ENCODE measurements at places on chromosomes 2 and 18.

DNA sequence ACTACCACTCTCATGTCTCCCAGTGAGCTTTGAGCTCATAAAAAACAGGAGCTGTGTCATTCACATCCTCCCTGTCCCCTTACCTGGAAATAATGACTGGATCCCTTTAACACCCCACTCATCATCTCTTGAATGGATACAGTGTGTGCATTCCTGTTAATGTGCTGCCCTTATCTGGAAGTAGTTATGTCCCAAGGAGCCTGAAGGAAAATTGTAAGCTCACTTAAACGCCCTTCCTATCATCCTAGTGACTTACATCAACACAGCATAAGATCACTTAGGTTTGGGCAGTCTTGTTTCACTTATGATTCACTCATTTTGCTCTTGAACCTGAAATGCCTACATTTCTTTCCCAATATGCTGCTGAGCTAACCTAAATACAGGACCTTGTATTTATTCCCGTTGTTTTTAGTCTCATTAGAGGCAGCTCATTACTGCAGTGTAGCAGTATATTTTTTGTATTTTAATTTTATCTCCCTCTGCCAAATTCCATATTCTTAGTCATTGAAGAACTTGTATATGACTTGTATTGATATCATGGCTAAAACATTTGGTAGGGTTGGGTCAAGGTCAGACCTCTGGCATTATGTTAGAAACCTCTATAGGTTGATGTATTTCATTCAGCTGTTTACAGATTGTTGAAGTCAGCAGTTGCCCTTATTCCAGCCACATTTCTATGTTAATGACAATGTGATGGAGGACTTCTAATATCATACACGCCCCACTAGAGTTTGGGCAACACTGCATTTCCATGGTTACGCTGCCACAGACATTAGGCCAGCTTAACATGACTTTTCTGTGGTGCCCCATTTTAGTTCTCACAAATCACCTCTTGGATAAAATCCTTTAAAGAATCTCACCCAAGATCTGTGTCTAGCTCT, 72.9 kb downstream of the PKP4 start:
- peak; percentile 42 for DNase-seq

- DNase-seq, result no peak
Observed at GRCh38 chr18:53566626-53567025, 657.8 kb downstream of the MBD2 start.

DNA sequence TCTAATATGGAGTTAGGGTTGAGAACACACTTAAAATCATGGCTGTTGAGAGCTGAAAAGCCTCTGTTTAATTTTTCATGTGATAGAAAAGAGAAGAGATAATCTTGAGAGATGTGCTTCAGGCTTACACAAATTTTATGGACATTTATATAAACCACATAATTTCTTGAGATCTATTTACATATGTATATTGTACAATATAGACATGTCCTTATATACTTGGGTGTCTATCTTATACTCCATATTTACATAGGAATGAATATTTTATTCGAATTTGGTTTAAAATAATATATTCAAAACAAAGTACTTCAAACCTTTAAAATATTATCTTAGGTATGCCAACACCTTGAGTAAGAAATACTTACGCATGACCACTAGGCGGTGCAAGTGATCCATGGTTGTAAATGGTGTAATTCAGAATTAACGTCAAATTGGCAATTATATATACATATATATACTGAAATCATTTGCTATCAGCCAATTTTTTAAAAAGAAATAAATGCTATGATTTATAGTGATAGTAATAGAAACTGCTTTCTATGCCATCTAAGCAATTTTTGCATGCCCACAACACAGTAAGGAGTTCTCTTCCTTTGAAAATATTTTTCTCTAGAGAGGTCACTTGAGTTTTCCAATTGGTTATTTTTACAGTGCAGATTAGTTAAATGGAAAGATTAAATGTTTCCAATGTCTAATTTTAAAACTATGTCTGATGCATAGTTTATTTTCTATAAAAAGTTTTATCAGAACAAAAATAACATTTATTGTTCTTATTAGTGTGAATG, 37.6 kb upstream of the SPAG16 start:
- no peak for DNase-seq

- DNase-seq, result no peak
Observed at GRCh38 chr2:233901367-233901766, 15.8 kb upstream of the TRPM8 start.

GRCh38 chr2:122999258-122999657, 1025.8 kb upstream of the CNTNAP5 start:
- no peak for DNase-seq

GRCh38 chr2:127675331-127676261, at the start of gene LIMS2:
TSS of gene LIMS2 (minus strand) at chr2:127675530. CDS start at chr2:127675024, 506 bp downstream.
- no peak for DNase-seq

GRCh38 chr2:47534179-47534919, 131.4 kb downstream of the MSH2 start:
- peak; percentile 22 for DNase-seq

DNA sequence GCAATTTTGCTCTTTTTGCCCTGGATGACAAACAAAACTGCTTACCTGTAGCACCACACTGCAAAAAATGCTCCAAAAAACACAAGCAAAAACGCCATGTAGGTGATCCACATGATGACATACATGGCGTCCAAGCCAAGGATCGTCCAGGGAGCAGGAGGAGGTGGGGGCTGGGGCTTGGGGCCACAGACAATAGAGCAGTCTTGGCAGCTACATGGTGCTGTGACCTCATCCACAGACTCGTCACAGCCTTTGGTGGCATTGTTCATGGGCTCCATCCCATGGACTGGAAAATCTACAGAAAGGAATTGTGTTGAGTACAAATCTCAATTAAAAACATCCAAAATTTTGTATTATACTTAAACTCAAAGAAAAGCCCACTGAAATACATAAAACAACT, 26.1 kb downstream of the NPC1 start:
- no peak for DNase-seq

DNA sequence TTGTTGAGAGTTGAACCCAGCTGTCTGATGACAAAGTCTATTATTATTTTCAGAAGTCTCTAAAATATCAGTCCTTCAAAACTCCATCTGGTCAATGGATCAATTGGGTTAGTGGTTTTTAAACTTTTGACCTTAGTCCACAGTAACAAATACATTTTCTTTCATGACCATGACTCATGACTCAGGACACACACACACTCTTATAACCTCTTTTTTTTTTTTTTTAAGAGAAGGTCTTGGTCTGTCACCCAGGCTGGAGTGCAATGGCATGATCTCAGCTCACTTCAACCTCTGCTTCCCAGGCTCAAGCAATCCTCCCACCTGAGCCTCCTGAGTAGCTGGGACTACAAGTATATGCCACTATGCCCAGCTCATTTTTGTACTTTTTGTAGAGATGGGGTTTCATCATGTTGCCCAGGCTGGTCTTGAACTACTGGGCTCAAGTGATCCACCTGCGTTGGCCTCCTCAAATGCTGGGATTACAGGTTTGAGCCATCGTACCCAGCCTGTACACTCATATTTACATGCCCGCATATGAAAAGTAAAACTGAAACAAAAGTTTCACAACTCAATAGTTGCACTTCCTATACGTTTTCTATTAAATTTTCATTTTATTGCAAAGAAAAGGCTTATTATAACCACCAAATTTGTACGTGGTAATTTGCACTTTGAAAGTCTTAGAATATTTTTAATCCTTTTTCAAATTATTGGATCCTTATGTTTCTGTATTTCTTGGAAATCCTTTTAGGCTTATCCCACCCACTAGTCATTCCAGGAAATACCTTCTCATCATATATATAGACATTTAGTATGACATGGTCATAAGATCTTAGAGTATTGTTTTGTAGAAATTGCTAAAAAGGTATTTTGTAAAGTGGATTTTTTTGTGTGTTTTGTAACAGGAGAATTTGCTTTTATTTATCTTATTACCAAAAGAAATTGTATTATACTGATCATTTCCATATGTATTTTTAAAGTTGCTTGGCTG, 199.0 kb downstream of the LPIN1 start:
- DNase-seq, result no peak

GRCh38 chr2:237618449-237618848, 8.9 kb upstream of the LRRFIP1 start:
- DNase-seq, result peak; percentile 25

- no peak for DNase-seq
Observed at GRCh38 chr18:44744161-44745121, 63.8 kb downstream of the SETBP1 start.

DNA sequence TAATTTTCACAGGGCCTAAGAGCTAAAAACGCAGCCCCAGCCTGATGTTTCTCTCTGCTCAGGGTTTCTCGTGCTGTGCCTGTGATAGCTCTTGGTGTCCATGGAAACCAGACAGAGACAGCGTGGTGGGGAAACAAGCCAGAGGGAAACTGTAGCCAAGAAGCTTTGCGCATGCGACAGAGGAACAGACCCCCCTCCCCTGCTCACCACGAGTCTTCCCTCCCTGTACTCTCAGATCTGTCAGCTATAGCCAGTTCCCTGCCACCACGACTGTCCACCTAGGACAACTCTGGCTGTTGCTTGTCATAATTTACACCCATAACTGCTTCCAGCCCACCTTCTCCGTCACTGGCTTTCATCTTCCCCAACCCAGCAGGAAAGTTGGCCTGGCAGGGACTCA, 13.2 kb upstream of the DNAJC27 start:
- no peak for DNase-seq

GRCh38 chr2:31428001-31428418, 13.5 kb upstream of the XDH start:
- no peak for DNase-seq

GRCh38 chr18:40292985-40293710, 1661.9 kb upstream of the PIK3C3 start:
- no peak for DNase-seq

DNA sequence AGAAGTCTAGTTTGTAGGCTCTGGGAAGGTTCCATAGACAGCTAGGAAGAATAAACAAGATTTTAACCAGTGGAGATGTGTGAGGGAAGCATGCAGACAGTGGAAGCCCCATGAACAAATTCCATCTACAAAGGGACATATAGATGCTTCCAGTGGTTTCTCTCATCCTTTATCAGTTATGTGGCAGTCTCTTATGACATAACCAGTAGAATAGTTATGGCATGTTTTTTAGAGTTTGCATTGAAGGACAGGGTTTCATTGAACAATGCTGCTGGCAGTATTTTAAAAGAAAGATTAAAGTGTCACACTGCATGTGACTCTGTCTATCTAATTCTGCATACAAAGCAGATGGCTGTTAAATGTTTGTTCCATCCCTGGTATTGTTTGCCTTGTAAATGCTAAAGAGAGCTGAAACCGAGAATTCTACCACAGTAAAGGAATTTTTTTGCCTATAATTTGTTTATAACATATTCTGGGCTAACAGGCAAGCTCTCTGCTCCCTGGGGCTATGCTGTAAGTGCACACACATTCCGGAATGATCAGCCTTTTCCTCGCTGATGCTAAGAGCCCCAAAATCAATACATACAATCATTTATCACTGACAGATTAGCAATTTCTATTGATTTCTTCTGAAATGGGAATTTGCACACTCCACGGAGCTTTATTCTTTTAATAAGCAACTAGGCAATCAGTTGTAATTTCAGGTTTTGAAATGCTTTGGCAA, 76.8 kb upstream of the PELI1 start:
- no peak for DNase-seq

DNA sequence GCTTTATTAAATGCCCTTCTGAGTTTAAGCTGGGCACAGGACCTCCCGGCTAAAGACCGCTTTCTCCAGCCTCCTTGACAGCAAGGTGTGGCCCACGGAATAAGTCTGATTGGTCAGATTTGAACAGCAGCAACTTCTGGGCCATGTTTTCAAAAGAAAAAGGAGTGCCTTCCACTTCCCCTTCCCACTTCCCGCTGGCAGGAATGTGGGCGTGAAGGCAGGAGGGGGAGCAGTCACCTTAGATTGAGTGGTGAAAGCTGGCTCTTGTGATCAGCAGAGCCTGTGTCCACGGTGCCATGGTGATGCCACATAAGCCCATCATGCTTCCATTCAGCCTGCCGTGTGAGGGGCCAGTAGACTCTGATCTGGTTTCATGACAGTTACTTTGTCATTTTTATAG, 136.6 kb upstream of the GLI2 start:
- DNase-seq, result no peak

DNA sequence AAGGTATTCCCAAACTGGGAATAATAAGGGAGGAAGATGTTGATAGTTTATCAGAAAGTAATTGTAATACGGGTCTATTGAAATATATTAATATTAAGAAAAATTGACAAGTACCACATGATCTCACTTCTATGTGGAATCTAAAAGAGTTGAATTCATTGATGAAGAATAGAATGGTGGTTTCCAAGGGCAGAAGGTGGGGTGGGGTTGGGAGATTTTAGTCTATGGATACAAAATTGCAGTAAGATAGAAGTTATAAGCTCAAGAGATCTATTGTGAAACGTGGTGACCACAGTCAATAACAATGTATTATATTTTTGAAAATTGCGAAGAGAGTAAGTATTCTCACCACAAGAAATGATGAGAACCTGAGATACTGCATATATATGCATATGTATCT, 38.9 kb downstream of the COL3A1 start:
- DNase-seq, result no peak

DNA sequence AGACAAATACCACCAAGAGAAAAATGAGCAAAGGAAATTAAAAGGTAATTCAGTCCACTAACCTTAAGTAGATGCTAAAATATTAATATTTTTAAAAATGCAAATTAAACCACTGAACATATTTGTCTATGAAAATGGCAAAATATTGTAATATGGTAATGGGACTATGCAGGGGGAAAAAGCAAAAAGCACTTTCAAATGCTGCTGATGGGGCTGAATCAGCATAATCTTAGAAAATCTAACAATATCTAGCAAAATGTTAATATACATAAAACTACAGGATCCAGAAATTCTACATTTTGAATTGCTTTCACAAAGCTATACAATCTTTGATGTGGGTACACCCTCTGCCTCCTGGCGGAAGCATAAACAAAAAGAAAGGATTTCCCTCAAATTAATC, 86.9 kb upstream of the DTNB start:
- no peak for DNase-seq

DNA sequence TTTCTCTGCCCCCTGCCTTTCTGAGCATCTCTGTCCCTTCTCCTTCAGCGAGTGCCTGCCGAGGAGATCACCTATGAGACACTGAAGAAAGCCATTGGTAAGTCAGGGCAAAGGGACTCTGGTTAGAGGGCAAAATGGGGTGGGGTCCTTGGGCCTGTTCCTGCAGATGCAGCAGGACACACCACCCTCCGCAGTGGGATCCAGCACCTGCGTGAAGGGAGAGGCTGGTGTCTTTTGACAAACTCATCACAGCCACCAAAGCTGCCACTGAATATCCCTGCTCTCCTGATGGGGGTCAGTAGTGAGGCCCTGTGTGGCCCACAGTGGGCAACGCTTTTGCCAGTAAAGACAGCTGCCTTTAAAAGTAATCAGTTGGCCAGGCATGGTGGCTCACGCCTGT, 18.7 kb downstream of the POMC start:
- DNase-seq, result no peak

GRCh38 chr2:133123904-133124303, 444.4 kb downstream of the NCKAP5 start:
- no peak for DNase-seq
